ENCODE measurements at places on chromosomes 7 and 10. TPM values are rescaled to one million over a fixed set of nuclear protein-coding genes. Genes with fewer than 3 reads are reported as not detected.

Gene CCDC7
- total RNA-seq, result 11.6 TPM

Gene CPA2
- total RNA-seq, result 1.1 TPM

Gene GPR37
- 1.6 TPM for total RNA-seq

Gene GPC2
- total RNA-seq, result 0.92 TPM

Gene LRRC61
- 1.6 TPM for total RNA-seq

Gene TBL2
- total RNA-seq, result 44.6 TPM

Gene TBX20
- 0.21 TPM for total RNA-seq

Gene LRRN3
- 50.2 TPM for total RNA-seq

Gene COL17A1
- total RNA-seq, result 0.86 TPM
